RCC 7860 (cell line): ENCODE measurements at places on chromosomes 2 and 18.

DNA sequence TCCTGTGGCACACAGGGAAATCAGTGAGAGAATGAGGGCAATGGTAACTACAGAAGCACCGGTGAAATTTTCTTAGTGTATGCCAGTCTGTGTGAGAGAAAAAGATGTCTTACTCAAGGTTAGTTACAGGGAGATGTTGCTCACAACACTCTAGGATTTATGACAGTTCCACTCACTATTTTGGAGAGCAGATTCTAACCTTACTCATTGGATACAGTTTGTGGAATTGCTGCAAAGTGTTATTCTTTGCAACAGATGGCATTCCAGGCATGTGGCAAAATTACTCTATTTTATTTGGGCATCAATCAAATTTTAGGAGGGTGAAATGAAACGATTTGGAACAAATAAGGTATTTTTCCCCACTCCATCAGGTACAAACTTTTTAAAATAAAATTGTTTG, 449.1 kb downstream of the PIK3C3 start:
- DNase-seq, result no peak

DNA sequence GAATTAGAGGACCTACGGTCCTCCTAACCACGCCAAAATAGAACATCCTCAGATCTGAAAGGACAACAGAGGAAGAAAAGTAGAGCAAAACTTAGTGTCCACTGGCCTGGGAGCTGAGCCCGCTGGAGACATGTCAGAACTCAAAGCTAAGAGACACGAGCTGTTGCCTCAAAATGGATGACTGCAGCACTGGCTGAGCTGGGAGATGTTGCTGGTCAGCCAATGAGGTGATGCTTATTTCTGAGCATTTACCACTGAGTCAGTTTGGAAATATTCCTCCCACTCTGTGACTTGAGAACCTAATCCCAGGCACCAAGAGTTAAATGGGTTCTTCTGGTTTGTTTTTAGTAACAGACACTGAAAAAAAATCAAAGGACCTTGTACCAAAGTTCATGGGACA, 32.6 kb downstream of the FBXO15 start:
- DNase-seq, result no peak

GRCh38 chr2:172864182-172864581, 128.5 kb downstream of the RAPGEF4 start:
- DNase-seq, result no peak

DNA sequence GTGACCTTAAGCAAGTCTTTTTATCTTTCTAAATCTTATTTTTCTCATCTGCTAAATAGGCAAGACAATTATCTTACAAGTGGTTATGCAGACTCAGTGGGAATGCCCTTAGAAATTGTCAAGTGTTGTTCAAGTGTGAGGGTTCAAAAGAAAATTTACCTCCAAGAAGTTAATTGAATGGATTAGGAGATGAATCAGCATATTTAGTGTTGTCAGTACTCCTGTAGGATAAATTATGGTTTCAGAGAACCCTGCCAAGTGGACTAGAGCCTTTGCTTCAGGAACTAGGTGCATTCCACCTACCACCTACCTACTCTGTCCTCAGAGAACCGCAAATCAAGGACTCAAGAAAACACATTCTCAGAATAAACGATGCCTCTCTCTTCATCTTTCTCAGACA, 69.8 kb upstream of the KCTD1 start:
- DNase-seq, result no peak

GRCh38 chr18:11136241-11136640, 13.1 kb downstream of the PIEZO2 start:
- DNase-seq, result no peak

- no peak for DNase-seq
Observed at GRCh38 chr2:173751245-173751975, 213.8 kb downstream of the SP3 start.

- no peak for DNase-seq
Observed at GRCh38 chr18:33840212-33840593, 262.2 kb downstream of the ASXL3 start.

DNA sequence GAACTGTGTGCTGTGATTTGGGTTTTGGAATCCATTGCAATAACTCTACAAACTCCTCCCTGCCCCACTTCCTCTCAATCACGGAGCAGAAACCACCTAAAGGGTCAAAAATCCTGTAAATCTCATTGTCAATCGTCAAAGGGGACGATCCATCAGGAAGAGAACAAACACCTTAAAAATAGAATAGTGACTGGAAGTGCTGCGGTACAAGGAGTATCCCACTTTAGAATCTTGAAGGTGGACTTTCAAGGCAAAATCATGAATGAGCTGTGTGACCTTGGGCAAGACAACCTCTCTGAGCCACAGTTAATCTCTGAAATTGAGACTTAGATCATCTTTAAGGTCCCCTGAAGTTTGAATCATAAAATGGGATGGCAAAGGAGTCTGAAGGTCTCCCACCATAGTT, 5.9 kb downstream of the PMAIP1 start:
- DNase-seq, result no peak

GRCh38 chr2:64398516-64399129, 55.3 kb upstream of the LGALSL start:
- DNase-seq, result no peak

DNA sequence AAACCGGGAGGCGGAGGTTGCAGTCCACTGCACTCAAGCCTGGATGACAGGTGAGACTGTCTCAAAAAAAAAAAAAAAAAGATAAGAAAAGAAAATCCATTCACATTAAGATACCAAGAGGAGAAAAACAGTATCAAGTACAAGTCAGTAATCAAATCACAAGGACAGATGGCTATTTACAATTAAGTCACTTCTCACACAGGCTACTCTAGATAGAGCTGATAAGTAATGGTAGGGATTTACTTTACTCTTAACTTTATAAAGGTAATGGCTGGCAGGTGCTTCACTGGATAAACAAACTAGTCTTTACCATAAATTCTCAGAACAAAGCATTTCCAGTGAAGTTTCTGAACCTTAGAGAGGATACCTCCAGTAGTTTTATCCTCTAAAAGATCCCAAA, 11.5 kb downstream of the SF3B1 start:
- no peak for DNase-seq

DNA sequence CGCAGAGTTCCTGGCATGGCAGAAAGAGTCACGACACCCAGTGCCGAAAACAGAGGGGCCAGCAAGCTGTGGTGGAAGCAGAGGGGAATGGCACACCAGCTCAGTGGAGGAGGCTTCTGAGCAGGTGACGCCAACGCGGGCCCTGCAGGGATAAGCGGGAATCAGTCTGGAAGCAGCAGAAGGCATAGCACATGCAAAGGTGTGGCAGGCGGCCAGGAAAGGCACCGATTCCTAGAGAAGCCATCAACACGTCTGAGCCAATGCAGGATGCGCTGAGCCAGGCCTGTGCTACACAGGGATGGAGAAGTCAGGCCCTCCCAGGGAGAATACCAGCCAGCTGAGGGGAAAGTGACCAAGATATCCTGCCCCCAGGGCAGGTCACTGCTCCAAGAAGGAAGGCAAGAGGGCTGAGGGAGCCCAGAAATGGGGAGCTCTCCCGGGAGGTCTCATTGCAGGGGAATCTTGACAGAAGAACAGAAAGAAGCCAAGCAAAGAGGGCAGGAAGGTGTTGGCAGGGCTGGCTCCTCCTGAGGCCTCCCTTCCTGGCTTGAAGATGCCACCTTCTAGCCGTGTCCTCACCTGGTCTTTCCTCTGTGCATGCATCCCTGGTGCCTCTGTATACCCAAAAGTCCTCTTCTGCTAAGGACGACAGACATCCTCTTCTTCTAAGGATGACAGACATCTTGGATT, 16.3 kb downstream of the TEX51 start:
- DNase-seq, result no peak

DNA sequence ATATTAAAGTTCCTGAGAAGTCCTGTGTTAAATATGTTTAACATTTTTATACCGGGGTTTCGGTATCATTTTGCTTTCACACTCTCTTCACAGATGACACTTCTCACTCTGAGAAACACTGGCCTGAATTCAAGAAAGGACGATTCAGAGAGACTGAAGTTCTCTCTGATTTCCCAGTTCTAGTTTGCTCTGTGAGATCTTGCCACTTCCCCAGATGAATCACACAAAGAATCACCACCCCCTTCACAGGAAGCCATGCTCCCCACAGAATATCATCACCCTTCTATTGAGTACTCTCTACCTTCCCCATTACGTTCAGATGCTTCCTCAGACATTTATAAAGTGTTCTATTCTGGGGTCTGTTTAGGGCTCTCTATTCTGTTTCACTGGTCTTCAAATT, 16.1 kb upstream of the CD207 start:
- no peak for DNase-seq

GRCh38 chr2:197293252-197294007, 17.1 kb downstream of the ANKRD44 start:
- DNase-seq, result no peak

DNA sequence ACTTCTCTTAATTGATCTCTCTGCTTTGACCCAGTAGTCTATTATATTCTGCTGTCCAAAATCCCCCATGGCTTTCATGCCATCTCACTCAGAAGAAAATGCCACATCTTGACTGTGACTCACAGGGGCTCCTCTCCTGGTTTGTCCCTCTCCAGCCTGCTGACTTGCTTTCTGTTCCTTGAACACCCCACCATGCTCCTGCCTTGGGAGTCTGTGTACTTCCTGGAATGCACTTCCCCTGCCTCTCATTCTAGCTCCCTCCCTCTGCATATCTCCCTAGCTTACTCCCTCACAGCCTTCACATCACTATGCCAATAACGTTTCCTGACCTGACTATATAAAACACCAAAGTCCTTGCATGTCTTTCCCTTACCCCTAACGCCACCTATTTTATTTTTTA, 167.2 kb downstream of the TRIB2 start:
- DNase-seq, result no peak

- DNase-seq, result no peak
Observed at GRCh38 chr2:109683452-109683851, 69.3 kb downstream of the SOWAHC start.

GRCh38 chr18:1505856-1506255, 601.2 kb downstream of the ADCYAP1 start:
- no peak for DNase-seq

GRCh38 chr2:31221544-31221943, 4.2 kb upstream of the CAPN14 start:
- no peak for DNase-seq

GRCh38 chr2:120371969-120372625, 26.2 kb downstream of the INHBB start:
- DNase-seq, result no peak

GRCh38 chr2:228657807-228658402, 476.4 kb upstream of the SPHKAP start:
- DNase-seq, result peak; percentile 33

DNA sequence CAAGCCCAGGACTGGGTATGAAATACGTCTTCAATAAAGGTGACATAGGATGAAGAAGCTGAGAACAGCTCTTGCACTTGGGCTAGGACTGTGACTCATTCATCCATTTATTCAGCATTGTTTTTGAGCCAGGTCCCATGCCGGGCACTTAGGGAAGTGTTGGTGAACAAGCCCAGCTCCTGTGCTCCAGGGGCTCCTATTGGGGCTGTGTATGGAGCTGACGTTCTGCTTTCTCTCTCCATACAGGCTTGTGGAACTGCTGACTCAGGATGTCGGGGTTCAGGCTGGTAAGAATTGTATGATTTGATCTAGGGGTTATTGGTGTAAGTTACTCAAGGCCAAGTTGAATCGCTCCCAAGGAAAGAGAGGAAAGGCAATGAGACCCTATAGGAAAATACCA, 24.0 kb downstream of the MYO7B start:
- DNase-seq, result no peak

DNA sequence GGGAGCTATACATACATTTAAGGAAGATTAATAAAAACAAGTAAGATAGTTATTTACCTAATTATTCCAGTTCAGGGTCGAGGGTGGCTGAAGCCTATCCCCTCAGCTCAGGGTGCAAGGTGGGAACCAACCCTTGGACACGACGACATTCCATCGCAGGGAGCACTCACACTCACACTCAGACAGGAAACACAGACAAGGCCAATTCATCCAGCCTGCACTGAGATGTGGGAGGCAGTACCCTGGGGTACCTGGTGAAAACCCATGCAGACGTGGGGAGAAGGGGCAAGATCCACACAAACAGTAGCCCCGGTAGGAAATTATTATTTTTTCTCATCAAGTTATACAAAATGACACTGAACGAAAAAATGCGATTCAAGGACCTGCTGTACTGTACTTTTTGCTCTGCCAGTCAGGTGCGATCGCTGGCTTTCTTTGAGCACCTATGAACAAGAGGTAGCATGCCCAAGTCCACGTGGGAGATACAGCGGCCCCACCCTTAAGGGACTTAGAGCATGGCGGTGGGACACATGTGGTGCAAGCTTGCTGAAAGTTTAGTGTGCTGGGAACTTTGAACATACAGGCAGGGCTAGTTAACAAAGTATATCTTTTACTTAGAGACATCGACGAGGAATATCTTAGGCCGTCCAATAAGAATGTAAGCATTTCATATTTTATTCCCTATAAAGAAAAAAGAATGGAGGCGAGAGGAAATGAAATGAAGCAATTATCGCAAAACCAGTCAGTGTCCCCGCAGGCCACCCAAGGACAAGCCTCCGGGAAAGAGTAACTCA, 624 bp downstream of the METTL8 start:
- DNase-seq, result peak; percentile 48

- DNase-seq, result no peak
Observed at GRCh38 chr2:157444641-157445040, 752 bp upstream of the CYTIP start.

GRCh38 chr18:71114550-71115210, 825.8 kb downstream of the SOCS6 start:
- no peak for DNase-seq

GRCh38 chr2:43292851-43293743, 66.7 kb upstream of the ZFP36L2 start:
- DNase-seq, result no peak

DNA sequence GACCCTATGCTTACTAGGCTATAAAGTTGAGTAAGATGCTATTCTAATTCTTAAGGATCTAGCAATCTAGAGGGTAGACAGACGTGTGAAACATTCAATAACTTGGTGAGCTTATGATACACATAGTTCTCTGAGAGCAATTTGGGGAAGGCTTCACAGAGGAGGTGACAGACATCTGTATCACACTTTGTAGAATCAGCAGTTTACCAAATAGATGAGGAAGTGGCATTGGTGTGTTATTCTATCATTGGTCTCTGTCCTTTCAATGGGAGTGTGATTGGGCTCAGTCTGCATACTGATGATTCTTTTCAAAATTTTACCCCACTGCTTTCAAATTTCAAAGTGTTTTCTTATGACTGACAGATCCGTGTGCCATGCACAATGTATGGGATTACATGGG, 47.0 kb upstream of the TMEM178A start:
- no peak for DNase-seq

DNA sequence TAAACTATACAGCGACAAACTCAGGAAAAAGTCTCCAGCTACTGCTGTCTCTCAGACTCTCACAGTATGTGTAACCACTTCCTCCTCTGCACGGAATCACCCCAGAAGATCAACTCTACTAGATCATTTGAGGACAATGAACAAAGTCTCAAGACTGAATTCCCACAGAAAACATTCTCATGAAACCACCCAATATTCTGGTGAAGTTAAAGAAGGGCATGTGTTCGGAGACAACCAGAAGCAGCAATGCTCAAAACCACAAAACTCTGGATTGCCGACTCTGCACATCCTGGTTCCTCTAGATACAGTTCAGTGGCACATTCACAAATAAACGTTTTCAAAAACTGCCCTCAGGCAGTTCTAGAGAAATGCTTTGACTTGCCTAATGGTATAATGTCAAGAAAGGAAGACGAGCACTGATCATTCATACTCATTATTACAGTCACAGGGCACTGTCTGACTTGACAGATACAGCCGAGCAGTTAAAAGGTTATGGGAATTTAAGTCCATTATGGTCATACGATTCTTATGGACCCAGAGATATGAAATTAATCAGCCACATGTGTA, 91.9 kb upstream of the STK17B start:
- peak; percentile 47 for DNase-seq
